ENCODE measurements at places on chromosomes 7 and 10. TPM values are rescaled to one million over a fixed set of nuclear protein-coding genes. Genes with fewer than 3 reads are reported as not detected.

OR6B1 gene
- total RNA-seq, result not detected

FRMPD2 gene
- 4.2 TPM for total RNA-seq

WIPF3 gene
- 6.6 TPM for total RNA-seq

FGF8 gene
- not detected for total RNA-seq

Measured in temporal lobe (tissue), 4 donors.